ENCODE measurements at places on chromosomes 2 and 18.
A peak's percentile ranks its signal among the peaks of the same experiment; 100 is the strongest.

DNA sequence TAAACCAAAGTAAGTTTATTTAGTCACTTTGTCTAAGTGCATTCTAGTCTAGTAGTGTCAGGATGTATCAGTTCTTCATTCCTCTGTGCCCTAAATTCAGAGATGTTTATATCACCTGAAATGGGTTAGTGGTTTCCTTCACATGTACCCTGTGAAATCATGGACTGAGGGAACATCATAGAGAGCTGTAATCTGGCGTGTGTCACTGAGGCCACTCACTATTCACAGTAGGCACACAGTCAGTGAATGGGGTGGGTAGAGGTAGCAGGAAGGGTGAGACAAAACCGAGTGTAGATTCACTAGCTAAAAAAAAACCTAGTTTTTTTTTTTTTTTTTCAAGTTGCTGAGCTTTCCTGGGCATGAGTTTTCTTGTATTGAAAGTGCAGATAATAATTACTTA lies 5.6 kb downstream of the KIF5C start:
- no peak for DNase-seq

DNA sequence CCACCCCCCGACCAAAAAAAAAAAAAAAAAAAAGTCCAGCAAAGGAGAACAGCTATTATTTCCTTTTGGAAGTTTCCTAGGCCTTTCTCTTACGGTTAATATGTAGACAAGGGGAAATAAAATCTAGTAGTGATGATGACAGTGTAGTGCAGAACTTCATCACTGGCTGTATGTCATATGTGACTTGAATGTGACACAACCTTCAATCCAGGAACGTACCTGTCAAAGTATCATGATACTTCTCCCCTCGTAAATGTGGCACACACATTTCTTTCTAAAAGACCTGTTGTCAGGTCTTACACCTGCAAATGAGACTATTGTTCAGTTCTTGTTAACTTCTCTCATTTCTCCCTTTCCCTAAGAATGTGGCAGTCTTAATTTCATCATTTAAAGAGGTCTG lies 173.5 kb downstream of the PRPF40A start:
- DNase-seq = no peak

GRCh38 chr18:9901377-9901776 lies 12.4 kb upstream of the VAPA start:
- no peak for DNase-seq

- no peak for DNase-seq
Observed at GRCh38 chr2:143371616-143372015, 242.4 kb downstream of the ARHGAP15 start.

DNA sequence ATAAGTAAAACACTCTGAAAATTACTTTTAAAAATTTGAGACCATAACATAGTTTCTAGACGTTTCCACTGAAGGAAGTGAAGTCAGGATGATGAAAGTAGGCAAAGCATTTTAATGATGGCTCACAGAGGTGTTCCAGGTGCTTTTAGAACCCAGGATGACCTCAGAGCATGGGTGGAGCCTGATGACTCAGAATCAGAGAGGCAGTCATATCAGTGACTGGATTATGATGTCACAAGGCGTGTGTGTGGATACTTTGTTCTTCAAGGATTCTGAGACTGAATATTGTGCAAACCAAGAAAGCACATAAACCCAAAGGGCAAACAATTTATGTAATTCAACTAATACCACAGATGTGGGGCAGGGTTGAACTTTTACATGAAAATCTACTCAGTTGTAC lies 208.0 kb upstream of the FBXO11 start:
- DNase-seq = peak; percentile 56

- no peak for DNase-seq
Observed at GRCh38 chr2:159792599-159792998, 5.4 kb downstream of the CD302 start.

- DNase-seq = no peak
Observed at GRCh38 chr2:234935311-234935710, 16.5 kb upstream of the SH3BP4 start.

DNA sequence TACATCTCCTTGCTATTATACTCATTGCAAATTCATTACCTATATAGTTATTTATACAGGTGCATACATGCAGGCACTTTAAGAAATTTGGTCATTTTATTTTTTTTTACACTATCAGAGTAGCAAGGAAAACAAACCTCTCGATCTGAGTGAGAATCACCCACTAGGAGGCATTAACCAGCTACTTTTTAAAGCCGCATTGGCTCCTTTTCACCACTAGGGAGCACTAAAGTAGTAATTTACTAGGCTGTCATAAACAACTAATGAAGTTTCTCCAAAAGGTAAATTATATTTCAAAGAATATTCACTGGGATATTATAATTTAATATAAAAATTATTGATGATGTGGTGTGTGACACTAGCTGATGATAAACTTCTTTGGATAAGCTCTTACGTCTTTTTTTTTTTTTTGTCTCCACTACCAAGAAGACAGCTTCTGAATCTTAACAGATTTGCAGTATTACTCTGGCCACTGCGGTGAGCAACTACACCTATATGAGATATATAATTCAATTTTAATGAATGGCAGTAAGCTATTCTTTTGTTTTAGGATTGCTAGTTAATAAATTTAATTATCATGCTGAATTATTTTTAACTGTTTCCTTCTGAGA lies 101.9 kb downstream of the NOL4 start:
- DNase-seq = no peak

- peak; percentile 61 for DNase-seq
Observed at GRCh38 chr2:28393114-28393836, 617 bp downstream of the FOSL2 start.
